ENCODE measurements at places on chromosomes 7 and 10. TPM values are rescaled to one million over a fixed set of nuclear protein-coding genes. Genes with fewer than 3 reads are reported as not detected.

DNA sequence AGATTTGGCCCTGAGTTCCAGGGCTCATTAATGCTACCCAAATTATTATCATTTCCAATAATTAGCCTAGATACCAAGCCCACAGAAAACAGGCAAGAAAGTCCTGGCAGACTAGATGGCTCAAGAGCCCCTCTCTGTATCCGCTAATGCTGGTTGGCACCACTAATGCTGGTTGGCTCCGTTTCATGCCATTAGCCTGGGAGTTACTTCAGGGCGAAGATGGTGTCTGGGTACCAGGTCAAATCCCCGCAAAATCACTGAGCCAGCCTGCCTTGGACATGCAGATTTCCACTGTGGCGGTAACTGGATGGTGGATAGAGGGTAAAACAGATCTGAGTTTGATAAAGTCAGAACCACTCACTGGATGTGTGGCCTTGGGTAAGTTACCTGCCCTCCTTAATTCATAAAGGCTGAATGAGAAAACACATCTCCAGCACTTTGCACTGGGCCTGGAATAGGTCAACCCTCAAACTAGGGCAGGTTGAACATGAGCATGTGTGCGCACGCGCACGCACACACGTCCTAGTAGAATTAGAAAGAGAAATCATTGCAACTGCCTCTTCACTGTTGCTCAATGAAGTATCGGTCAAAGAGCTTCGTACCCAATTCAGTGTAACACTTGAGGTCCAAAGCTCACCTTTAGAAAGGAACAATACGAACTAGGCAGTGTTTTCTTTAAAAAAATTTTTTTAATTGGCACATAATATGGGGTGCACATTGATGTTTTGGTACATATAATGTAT lies 91.5 kb downstream of the PRPF18 start:
- no peak overlapping the region for H3K27ac ChIP-seq
- no peaks in the 10 kb centered on the region for H3K27me3 ChIP-seq
- DNase-seq: no peak
- no peaks in the 10 kb centered on the region for H3K36me3 ChIP-seq
- no peak overlapping the region for H3K4me3 ChIP-seq

Gene CRHR2
- not detected for total RNA-seq

Gene HOXA5
- total RNA-seq: not detected

DNA sequence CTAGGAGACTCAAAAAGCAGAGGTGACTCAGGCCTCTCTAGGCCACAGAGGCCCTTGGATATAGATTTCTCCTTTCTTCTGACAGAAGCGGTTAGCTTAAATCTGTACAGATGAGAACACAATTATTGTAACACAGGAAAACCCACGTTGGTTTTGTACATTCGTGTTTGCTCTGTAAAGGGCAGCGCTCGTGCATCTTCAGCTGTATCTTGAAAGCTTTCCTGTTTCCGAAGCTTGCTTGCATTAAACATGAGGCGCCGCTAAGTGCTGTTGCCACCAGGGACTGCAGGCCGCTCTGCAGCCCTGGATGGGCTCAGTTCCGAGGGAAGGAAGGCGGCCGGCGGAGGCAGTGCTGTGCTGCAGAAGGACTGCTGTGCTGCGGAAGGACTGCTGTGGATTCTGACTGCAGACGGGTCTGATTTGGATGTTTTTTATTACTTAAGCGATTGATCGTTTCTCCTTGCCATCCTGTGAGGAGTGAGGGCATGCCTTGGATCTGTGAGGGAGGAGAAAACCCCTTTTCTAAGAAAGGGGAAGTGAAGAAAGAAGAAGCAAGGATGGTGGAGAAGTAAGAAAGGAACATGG lies 53.3 kb downstream of the FHIP2A start:
- H3K4me1 ChIP-seq: peaks cover 16% of the 10 kb centered on the region
- H3K27ac ChIP-seq: no peak overlapping the region
- H3K36me3 ChIP-seq: no peaks in the 10 kb centered on the region
- peak; percentile 30 for DNase-seq

Gene AKR1C4
- not detected for total RNA-seq

DNA sequence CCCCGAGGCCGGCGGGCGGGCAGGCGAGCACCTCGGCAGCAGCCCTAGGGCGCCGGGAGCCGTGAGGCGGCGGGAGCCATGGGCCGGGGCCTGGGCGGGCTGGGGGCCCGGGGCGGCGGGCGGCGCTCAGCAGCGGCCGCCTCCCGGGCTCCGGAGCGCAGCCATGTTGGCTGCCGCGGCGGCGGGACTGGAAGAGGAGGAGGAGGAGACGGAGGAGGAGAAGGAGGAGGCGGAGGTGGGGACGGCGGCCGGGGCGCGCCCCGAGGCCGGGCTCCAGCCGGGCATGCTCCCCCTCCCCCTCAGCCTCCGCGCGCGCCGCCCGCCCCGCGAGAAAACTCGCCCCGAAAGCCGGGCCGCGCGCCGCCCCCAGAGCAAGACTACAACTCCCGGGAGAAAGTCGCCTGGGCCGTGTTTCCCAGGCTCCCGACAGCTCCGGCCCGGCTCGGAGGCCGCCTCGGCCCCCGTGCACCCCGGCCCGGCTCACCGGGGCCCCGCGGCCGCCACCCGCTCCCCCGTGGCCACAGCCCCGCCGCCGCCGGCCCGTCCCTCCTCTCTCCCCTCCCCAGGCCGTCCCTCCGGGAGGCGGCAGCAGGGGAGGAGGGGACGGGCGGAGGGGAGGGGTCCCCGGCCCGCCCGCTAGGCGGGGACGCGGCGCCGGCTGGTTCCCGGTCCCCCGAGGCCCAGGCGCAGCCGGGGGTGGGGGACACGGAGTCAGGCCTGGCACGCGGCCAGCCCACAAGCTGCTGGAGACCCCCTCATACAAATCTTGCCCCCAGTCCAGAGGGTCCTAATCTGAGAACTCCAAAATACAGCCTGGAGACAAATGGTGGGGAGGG lies at the start of gene DLG5:
TSS of gene DLG5 (minus strand) at position 190 of the 836 bp plus-strand sequence. CDS start 235 bp downstream, outside the sequence.
- H3K27me3 ChIP-seq: peaks cover 40% of the 10 kb centered on the region
- no peaks in the 10 kb centered on the region for H3K36me3 ChIP-seq
- H3K4me3 ChIP-seq: peak within 1 kb of the TSS; percentile 76

DNA sequence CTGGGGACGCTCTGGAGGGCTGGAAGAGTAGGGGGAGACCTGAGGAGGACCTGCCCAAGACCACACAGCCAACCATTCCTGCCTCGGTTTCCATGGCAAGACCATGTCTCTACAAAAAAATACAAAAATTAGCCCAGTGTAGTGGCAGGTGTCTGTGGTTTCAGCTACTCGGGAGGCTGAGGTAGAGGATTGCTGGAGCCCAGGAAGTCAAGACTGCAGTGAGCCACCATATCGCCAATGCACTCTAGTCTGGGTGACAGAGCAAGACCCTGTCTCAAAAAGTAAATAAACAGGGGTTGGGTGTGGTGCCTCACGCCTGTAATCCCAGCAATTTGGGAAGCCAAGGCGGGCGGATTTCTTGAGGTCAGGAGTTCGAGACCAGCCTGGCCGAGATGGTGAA lies 48.7 kb downstream of the CLIP2 start:
- H3K4me3 ChIP-seq: no peak overlapping the region
- H3K36me3 ChIP-seq: no peaks in the 10 kb centered on the region
- H3K27ac ChIP-seq: no peak overlapping the region
- no peak for DNase-seq
- no peaks in the 10 kb centered on the region for H3K27me3 ChIP-seq
- no peaks in the 10 kb centered on the region for H3K4me1 ChIP-seq

GRCh38 chr7:129227646-129228578 lies 3.1 kb downstream of the AHCYL2 start:
- no peaks in the 10 kb centered on the region for H3K36me3 ChIP-seq
- peaks cover 49% of the 10 kb centered on the region for H3K4me1 ChIP-seq
- H3K4me3 ChIP-seq: no peak overlapping the region
- no peaks in the 10 kb centered on the region for H3K27me3 ChIP-seq

- no peaks in the 10 kb centered on the region for H3K27me3 ChIP-seq
- H3K36me3 ChIP-seq: no peaks in the 10 kb centered on the region
- no peaks in the 10 kb centered on the region for H3K4me1 ChIP-seq
- H3K4me3 ChIP-seq: no peak overlapping the region
- H3K27ac ChIP-seq: no peak overlapping the region
These were observed 58.3 kb upstream of the NEBL start for GRCh38 chr10:20955355-20955893.

Gene KLHDC10
- total RNA-seq: 23.1 TPM

Gene KIN
- 16.3 TPM for total RNA-seq

Gene C10orf62
- not detected for total RNA-seq

DNA sequence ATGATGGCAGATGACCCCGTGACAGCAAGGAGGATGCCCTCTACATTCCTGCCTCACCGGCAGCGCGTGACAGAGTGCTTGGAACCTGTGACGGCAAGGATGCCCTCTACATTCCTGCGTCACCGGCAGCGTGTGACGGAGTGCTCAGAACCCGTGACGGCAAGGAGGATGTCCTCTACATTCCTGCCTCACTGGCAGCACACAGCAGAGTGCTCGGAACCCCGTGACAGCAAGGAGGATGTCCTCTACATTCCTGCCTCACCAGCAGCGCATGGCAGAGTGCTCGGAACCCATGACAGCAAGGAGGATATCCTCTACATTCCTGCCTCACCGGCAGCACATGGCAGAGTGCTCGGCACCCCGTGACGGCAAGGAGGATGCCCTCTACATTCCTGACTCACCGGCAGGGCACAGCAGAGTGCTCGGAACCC lies 231.0 kb downstream of the DIP2C start:
- peaks cover 6% of the 10 kb centered on the region for H3K4me1 ChIP-seq
- no peaks in the 10 kb centered on the region for H3K36me3 ChIP-seq
- peaks cover 13% of the 10 kb centered on the region for H3K27me3 ChIP-seq

- peaks cover 23% of the 10 kb centered on the region for H3K4me1 ChIP-seq
- peak overlapping the region; percentile 17 for H3K27ac ChIP-seq
- DNase-seq: peak; percentile 15
- H3K27me3 ChIP-seq: no peaks in the 10 kb centered on the region
- H3K4me3 ChIP-seq: no peak overlapping the region
These were observed 105.6 kb downstream of the APBB1IP start for GRCh38 chr10:26543567-26544306.

Gene ZSCAN25
- total RNA-seq: 32.4 TPM

DNA sequence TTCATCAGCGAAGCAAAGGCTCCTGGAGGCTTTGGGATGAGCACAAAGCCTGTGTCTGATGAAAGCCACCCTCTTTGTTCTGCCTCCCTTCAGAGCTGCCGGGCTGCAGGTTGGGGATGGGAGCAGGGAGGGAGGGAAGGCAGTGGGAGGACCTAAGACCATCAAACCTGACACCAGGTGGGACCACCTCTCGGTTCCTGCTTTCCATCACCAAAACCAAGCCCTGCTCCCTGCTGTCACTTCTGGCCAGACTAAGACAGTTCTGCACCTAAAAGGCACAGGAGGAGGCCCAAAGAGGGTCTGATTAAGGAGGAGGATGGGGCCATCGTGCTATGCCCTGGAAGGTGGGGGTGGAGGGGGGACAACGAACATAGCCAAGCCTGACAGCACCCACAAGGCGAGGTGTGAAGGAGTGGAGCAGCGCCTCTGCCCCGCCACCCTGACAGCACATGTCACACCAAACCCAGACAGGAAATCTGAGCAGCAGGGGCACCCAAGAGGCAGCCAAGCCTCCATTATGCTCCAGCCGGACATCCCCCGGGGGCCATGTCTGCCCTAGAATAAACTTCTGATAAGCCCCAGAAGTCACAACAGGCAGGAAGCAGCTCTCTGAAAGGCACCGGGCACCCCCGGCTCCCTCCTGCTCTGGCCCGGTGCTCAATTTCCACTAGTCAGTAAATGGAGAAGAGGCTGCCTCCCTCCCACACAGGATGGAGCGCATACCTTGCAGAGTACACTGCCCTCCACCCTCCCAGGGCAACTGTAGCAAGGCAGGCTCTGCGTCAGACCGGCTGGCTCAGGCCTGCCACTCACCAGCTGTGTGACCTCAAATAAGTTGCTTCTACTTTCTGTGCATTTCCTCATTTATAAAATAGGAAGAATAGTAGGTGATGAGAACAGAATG lies 48.9 kb downstream of the DLG5 start:
- H3K4me3 ChIP-seq: peak overlapping the region; percentile 45
- peaks cover 25% of the 10 kb centered on the region for H3K4me1 ChIP-seq
- DNase-seq: peak; percentile 24
- no peak overlapping the region for H3K27ac ChIP-seq

- peaks cover 32% of the 10 kb centered on the region for H3K27me3 ChIP-seq
- peak; percentile 74 for DNase-seq
- H3K4me1 ChIP-seq: peaks cover 26% of the 10 kb centered on the region
- H3K27ac ChIP-seq: peak overlapping the region; percentile 17
- peak overlapping the region; percentile 52 for H3K4me3 ChIP-seq
- no peaks in the 10 kb centered on the region for H3K36me3 ChIP-seq
These were observed 21.1 kb downstream of the PLAU start for GRCh38 chr10:73931767-73932619.

DNA sequence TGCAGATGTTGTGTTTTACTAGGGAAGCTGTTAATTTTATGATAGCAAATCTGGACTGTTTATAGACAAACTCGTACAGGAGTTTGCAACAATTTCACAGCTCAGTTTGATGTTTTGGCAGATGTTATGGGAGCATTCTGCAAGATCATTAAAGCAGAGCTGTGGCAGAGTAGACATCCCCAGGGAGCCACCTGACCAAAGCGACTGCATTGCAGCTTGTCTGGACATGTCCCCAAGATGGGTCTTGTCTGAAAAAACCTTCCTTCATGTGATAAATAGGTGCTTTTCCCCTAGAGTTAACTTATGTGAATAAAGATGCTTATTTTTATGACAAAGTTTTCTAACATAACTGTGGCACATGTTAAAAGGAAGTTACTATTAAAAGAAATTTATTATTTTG lies 91.2 kb upstream of the GPR141 start:
- no peaks in the 10 kb centered on the region for H3K4me1 ChIP-seq
- DNase-seq: no peak
- no peaks in the 10 kb centered on the region for H3K36me3 ChIP-seq
- H3K27ac ChIP-seq: no peak overlapping the region
- peaks cover 23% of the 10 kb centered on the region for H3K27me3 ChIP-seq

Gene HOXA1
- 0.69 TPM for total RNA-seq

DNA sequence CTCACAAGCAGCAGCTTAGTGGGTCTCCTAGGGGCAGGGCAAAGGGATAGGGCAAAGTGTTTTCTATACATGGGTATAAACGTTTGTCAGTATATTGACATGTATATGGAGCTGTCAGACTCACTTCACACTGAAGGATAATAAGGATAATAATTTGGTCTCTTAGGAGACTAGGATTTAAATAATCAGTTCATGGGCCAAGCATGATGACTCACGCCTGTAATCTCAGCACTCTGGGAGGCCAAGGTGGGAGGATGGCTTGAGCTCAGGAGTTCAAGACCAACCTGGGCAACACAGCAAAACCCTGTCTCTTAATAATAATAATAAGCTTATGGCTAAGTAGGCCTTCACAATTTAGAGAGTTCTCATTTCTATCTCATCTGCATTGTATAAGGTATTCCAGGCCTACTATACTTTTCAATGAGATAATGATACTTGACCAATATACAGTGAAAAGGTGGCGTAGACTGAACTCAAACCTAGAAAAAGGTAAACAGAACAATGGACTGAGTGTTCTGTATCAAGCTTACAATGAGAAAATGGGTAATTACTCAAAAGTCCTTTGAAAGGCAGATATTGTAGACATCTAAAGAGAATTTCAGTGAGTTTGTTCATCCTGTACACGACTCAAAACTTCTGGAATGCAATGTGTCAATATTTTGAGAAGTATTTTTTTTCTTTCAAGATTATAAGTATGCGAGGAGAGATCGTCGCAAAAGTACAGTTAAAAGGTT lies 7.0 kb downstream of the GSAP start:
- peaks cover 6% of the 10 kb centered on the region for H3K27me3 ChIP-seq
- no peak overlapping the region for H3K27ac ChIP-seq
- DNase-seq: no peak
- H3K4me1 ChIP-seq: peaks cover 15% of the 10 kb centered on the region
- no peak overlapping the region for H3K4me3 ChIP-seq

Measured in activated T-cell treated with anti-CD3 and anti-CD28 coated beads, Interleukin-2, amount 50 U/mL, for 72 hours (primary cell).